ENCODE measurements at places on chromosomes 2 and 18.

DNA sequence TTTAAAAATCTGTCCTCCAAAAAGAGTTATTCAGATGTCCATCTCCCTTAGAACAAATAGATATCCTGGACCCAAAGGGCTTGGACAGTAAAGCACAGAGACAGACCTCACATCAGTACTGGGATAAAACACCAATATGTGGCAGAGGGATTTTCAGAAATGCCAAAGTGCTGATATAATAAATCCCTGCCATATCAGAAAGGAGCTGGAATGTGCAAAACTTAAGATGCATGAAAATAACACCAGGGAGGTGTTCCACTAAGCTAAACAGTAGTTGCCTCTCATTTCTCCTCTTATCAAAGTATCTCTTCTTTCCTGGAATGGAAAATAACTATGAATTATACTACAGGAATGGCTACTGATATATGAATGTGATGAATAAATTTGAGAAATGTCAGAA is 13.2 kb downstream of the USP40 start:
- DNase-seq, result no peak

GRCh38 chr2:183935005-183935404 is 663.3 kb upstream of the ZNF804A start:
- DNase-seq, result no peak

DNA sequence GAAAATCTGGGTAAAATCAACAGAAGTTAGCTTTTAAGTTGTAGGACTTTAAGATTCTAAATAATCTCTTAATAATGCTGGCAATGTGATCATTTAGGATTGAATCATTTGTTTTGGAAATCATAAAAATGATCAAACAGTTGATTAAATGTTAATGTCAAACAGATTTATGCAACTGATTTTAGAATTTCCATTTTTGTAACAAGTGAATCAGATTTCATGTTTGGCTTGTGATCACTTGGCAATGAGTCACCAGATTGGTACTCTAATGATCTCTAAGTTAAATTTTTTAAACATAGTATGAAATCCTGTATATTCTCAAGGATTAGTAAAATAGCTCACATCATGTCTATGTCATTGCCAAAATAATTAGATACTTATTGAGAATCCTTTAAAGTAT is 50.1 kb upstream of the UNC80 start:
- DNase-seq, result no peak

DNA sequence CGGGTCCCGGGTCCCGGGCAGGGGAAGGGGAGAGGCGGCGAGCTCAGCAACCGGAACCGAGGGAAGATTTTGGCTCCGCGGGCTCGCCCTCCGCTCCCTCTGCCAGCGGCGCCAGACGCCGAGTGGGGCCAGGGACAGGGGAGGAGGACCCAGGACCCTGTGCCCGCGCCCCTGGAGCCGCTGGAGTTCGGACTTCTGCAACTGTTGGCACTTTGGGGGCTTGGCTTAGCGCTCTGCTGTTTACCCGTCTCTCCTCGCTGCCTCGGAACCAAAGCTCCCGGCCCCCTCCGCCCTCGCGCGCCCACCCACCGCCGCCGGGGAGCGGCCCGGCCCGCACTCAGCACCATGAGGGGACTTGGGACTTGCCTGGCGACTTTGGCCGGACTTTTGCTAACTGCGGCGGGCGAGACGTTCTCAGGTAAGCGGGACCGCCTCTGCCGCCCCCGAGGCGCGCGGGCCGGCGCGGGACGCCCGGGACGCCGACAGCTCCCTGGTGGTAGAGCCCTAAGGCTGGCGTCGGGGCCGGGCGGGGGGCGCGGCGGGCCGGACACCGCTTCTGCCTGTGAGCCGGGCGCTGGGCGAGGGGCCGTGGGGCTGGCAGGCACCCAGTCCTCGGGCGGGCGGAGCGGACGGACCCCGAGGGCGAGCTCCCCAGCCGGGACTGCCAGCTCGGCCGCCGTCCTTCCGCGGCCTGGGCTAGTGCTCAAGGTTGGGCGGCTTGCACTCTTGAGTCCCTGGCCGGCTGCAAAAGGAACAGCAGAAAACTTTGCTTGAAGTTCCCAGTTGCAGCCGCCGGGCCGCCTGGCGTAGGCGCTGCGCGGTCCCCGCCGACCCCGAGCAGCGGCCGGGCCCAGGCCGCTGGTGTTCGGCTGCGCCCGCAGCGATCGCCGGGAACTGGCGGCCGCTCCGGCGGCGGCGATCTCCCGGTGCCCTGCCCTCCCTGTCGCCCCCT is 634 bp downstream of the PTPRM start:
- DNase-seq, result peak; percentile 13

DNA sequence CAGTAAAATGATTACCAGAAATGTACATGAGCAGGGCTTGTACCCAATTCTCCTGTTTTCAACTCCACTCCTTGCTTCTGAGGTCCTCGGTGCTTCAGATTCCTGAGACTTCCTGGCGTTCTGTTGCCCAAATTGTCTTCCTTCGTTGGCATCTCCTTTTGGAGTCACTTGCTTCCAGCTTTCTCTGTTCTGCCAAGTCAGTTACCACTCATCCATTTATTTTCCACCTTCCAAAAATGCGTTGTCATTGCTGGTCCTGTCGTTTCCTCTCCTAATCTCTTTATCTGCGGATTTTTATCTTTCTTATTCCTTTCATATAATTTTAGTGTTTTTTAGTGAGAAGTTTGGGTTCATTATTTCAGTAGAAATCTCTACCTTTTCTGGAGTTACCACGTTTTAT is 18.5 kb upstream of the EFR3B start:
- no peak for DNase-seq

DNA sequence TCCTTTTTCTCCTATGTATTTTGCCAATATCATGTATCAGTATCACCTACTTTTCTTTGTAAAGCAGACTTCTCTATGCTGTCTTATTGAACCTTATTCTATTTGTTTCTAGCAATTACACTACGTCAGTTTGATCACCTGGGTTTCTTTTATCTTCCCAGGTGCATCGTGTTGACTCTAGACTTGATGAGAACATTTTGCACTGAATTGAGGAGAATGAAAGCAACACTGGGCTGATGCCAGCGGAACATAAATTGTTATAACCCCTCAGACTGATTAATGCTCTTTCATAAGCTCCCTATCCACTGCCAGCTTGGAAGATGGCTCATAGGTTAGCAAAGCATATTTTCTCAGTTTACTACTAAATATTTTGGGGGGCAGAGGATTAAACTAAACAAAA is 140.6 kb downstream of the EPHA4 start:
- no peak for DNase-seq

GRCh38 chr2:217835931-217836891 is 166.6 kb downstream of the TNS1 start:
- no peak for DNase-seq

GRCh38 chr2:208265801-208266552 is at the start of gene PIKFYVE:
Gene PIKFYVE (plus strand): TSS chr2:208266255. CDS start chr2:208271520, 5,265 bp downstream.
- peak; percentile 93 for DNase-seq

DNA sequence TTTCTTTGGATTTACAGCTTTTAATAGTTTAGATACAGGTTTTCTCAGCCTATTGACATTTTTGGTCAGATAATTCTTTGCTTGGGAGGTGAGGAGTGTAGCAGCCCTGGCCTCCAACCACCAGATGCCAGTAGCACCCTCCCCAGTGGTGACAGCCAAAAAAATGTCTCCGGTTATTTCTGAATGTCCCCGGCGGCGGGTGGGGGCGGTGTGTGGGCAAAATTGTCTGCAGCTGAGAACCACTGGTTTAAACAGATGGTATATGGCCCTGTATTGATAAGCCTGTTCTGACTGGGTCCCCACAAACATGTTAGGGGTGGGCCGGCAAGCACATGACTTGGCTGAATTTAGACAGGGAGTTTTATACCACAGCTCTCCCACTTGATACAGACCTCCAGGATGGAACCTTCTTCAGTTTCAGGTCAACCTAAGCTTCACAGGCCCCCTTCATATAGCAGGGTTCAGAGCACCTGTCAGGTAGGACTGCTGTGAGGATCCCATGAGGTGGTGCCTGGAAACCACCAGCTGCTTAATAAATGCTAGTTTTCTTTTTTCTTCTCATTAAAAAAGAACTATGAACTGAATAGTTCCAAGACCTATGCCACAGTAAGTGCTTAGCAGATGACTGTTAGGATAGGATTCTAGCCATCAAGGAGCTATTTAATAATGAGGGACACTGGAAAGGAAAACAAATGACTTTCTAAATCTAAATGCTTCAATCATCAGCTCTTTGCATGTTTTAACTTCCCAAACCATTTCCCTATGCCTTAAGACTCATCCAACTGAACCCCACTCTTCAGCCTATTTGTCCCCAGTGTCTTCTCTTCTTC is 18.1 kb downstream of the LPIN2 start:
- peak; percentile 69 for DNase-seq

- DNase-seq, result no peak
These were observed 18.5 kb upstream of the STEAP3 start for GRCh38 chr2:119205001-119205706.

DNA sequence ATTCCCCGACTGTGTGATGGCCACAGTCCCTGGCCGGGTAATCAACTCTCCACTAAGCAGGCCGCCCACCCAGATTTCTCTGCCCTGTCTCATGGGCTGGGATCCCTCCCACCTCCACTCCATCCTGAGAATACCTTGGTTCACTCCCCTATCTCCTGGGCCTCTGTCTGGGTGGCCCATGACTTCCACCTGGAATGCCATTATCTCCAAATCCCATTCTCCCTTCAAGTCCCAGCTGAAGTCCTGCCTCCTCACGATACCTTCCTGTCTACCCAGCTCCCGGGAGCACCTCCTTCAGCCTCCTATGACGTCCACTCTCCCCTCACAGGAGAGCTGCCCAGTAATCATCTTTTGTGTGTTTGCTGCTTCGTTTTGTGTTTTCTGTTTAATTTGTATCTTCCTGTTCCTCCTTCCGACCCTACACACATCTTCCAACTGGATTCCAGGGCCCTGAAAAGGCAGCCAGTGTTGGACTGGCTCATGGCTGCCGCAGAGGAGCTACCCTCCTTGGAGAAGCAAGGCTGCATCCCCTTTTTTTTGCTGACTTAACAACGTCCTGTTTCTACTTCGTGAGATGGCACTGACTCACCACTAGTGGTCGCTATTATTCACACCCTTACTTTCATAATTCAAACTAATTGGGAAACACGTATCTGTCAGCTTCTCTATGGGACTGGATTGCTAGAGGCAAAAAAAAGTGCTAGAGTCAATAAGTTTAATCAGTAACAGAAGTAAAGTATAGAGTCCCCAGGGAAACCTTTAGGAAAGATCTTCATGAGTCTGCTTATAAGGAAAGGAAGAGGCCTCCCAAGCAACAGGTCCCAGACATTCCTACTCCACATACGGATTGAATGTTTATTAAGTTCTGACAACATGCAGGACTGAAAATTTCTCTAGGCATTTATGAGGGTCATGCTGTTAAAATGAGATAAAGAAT is 171.9 kb upstream of the GATA6 start:
- DNase-seq, result no peak

DNA sequence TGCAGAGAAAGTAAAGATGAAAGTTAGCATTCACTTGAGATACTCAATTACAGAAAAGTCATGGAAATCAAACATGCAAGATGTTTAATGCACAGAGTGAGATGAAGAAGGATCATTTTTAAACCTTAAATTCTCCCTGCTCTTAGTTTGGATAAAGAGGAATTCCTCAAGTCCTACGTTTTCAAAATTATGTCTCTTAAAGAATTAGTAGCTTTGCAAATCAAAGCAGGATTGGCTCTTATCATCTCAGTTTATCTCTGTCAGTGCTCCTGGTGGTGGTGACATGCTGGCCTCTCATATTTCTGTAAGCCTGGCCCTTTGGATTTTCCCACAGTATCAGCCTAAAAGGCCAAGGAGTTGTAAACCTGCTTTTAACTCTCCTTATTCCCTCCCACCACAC is 242.2 kb downstream of the NRXN1 start:
- DNase-seq, result no peak

GRCh38 chr18:3214855-3215637 is 4.7 kb downstream of the MYOM1 start:
- no peak for DNase-seq

DNA sequence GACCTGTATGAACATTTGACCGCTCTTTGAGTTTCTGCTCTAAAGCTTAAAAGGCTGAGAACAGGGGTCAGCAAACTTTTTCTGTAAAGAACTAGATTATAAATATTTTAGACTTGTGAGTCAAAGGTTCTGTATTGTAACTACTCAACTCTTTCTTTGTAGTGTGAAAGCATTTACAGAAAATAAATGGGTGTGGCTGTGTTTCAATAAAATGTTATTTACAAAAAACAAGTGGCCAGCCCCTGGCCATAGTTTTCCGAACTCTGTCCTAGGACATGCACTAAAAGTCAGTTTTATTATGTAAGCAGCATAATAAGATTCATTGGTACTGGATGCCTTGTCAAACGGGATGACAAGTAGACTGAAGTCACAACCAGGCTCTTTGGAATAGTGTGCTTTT is 434.9 kb downstream of the ZEB2 start:
- DNase-seq, result no peak

DNA sequence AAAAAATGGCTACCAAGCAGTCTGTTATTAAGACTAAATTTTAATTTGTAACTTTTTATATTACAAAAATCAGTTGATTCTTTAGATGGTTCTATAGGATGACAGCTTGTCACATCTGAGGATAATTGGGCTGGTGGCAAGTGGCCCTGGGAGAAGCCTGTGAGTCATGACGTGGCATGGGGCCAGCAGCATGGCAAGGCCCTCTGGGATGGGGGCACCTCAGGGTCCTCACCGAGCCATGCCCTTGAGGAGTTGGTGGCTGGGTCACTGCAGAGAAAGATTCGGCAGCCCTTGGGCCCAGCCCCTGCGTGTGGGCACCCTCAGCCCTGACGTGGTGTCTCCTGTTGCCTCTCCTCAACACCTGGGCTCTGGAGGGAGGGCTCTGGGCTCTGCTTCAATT is 49.7 kb downstream of the STK25 start:
- no peak for DNase-seq

GRCh38 chr2:196952936-196953335 is 26.4 kb upstream of the PGAP1 start:
- DNase-seq, result no peak

All from activated CD4-positive, alpha-beta T cell treated with anti-CD3 and anti-CD28 coated beads, Interleukin-2, amount 50 U/mL, for 48 hours (primary cell).